NAMALWA (cell line): ENCODE measurements at places on chromosomes 4 and X.

DNA sequence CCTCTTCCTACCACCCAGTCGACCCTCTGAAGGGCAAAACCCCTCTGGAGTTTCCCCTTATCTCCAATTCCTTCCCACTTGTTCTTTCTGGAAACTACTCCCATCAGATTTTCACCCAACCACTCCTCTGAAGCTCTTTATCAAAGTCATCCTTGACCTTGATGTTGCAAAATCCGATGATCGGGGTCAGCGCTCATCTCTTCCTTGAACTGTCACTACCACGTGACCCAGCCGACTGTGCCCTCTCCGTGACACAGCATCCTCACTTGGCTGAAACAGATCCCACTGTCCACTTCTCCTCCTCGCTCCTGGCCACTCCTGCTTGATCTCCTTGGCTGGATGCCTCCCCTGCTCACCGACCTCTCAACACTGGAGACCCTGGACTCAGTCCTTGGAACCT lies 1.1 kb downstream of the CFAP99 start:
- DNase-seq = no peak

DNA sequence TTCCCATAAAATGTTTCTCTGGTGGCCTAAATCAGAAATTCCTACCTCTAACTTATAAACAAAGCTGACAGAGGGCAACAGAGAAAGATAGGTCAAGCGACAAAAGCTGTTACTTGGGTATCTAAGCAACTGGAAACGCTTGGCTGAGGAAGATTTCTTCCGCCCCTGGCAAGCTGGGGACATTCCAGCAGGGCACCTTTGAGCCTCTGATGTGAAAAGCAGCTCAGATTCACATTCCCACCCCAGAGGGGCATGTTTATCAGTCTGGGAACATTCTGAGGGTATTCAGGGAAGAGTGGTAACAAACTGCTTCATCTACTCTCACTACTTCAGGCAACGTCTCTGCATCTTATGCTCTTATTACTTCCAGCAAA lies 3.5 kb upstream of the CDS1 start:
- no peak for DNase-seq

GRCh38 chr4:107896158-107896645 lies 35.1 kb upstream of the CYP2U1 start:
- DNase-seq = no peak

DNA sequence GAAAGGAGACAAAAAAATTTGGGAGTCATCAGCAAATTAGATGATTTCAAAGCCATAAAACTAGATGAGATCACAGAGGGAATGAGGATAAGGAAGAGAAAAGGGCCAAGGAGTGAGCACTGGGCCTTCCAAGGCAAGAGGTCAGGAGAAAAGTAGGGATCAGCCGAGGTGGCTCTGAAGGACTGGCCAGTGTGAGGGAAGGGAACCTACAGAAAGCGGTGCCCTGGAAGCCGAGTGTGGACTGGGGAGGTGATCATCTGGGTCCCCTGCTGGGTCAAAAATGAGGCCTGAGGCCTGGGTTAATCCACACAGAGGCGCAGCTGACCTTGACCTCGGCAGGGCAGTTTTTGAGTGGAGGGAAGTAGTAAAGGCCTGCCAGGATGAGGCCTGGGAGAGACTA lies 133.8 kb downstream of the SMIM20 start:
- DNase-seq = no peak

DNA sequence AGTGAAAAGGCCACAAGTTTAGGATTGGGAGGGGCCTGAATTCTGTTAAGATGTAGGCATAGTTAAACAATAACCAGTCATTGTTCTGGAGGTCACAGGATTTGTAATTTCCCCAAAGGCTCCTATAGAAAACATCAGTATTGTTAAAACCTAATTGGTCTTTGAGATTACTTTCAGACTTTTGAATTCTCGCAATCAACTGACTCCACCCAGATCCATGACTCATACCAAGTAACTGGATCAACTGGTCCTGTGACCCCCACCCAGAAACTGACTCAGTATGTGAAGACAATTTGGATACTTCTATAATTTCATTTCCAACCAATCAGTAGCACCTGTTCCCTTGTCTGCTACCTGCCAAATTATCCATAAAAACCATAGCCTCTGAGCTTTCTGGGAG lies 28.4 kb downstream of the MAGEB16 start:
- DNase-seq = no peak

- peak; percentile 34 for DNase-seq
Observed at GRCh38 chr4:2932951-2933565, 30.1 kb downstream of the NOP14 start.

- DNase-seq = no peak
Observed at GRCh38 chr4:112664611-112665010, 27.7 kb downstream of the LARP7 start.

DNA sequence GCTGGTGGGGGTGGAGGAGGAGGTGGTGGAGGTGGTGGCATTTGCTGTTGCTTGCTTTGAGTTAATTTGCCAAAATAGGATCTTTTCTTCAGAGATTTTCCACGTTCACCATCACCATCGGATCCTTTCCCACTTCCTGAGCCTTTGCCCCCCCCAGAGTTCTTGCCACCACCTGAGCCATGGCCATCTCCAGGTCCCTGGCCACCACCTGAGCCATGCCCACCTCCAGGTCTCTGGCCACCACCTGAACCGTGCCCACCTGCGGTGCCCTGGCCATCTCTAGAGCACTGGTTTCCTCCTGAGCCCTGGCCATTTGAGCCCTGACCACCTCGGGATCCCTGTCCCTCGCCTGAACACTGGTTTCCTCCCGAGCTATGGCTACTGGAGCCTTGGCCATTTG lies 1.9 kb downstream of the IRS4 start:
- no peak for DNase-seq

- no peak for DNase-seq
Observed at GRCh38 chr4:26866781-26867180, 6.1 kb downstream of the STIM2 start.

DNA sequence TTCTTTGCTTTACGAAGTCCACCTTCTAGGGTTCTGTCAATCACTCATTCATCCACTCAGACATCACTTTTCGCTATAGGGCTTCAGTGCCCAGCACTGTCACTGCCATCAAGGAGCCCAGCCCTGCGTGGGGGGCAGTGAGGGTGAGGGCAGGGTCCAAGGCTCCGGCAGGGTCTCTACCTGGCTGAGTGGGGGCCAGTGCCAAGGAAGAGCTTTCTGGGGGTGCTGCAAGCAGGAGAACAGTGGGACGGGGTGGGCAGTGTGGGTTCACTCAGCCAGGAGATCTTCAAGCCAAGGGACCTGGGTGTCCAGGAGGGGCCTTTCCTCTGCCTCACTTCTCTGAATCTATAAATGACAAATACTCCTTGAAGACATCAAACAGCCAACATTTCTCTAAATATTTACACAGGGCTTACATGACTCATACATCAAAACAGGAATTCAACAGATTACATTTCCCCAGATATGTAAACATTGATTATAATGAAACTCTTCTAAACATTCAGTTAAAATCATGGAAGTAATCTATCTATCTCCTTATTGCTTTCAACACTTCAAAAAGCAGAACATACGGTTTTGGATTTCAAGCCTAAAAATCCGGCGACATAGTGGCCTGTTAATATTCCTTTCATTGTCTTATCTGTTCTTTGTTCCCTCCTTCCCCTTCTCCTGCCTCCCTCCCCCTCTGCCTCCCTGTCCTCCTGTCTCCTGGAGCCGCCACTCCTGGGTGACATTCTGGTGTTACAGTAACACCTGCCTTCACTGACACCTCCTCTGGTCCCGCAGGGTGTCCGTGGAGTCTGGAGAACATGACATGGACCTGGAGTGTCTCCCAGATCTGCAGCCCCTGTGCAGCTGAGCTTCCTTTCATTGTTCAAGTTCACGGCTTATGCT lies 94.4 kb upstream of the ADRA2C start:
- DNase-seq = no peak

DNA sequence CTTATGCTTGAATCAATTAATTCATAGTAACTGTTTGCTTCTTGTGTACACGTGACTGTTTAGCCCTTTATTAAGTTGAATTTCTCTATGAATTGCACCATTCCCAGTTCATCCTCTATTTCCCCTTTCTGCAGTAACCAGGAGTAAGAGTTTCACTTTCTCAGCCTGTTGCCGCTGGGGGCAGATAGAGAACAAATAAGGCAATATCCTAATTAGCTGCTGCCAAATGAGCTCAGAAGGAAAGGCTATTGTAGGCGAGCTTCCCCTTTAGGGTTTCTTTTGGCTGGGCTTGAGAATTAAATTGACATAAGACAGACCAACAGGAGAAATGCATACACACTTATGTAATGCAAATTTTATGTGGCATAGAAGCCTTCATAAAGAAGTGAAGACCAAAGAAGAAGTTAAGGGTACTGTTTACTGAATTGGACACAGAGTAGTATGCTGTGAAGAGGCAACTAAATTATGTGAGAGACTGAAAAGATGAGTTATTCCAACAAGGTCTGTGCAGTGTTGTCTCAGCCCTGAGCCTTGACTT lies 1594.7 kb downstream of the TECRL start:
- DNase-seq = no peak

DNA sequence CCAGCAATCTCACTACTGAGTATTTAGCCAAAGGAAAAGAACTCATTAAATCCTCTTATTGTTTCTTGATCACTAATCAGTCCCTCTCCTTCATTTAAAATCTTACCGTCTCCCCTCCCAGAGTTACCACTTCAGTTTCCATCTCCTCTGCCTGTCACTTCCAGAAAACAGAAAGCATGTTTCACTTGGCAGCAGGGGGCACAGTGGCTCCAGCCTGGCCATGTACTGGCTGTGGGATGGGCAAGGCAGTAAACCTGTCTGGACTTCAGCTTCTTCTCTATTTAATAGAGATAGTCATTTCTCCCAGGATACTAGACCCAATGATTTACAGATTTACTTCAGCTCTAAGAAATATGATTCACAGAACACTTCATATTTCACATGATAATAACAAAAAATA lies 63.2 kb downstream of the CD40LG start:
- DNase-seq = peak; percentile 6

DNA sequence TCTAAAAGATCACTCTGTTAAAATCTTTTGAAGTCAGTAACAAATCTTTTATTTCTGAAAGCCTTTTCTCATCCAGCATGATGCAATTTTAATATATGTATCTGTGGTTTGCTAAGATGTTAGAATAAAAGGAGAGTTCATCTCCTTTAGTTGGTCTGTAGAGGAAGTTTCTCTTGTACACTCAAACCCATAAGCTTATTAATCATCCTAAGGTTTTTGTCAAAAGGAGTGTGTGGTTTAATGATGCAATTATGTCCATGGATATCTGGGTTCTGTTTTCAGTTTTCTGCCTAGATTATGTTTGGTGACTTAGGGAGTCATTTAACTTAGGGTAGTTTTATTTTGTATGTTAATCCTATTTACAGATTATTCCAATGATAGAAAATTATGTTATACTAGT lies 52.1 kb upstream of the NDST4 start:
- no peak for DNase-seq

DNA sequence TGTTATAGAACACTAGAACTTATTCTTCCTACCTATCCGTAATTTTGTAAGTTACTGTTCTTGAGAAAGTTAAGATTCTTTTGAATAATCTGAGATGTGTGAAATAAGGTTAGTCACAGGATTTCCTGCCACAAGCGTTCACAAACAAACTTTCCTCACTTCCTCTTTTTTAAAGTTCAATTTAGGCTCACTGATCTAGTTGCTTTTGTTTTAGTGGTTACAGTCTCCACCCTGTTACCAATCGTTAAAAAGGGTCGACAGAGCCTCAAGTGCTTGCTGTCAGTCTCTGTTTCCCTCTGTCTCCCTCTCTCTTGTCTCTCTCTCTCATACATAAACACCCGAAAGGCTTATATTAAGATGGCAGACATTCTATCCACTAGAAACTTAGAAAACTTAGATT lies 35.9 kb upstream of the STK26 start:
- DNase-seq = peak; percentile 75

GRCh38 chrX:39477762-39478120 lies 620.0 kb downstream of the BCOR start:
- DNase-seq = no peak

DNA sequence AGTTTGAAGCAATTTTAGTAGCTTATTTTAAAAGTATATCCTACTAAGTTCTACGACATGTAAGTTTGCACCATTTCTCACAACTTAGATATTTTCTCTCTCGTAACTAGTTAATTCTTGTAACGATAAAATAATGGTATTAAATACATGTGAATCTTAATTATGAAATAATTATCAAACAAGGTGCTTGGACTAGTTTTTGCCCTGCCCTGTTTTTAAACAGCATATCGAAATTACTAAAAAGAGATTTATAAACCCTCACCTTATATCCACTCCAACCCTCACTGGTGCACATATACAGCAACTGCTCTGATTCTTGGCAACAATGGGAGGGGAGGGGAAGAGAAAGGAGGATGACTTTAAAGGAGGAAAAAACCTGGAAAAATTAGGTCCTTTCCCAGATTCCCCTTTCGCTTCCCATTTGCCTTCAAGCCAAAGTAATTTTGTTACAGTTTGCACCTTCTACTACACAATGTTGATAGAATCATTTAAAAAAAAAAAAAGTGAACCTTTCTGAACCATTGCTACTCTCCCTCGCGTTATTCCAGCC lies 820 bp upstream of the MAB21L2 start:
- DNase-seq = no peak
